Stimulated activated naive B cell treated with anti-CD40 and anti-IgM and Interleukin-4, amounts not matched to agents 10 μg/mL and 1 μg/mL and 100 μg/mL, for 72 hours (primary cell): ENCODE measurements at places on chromosomes 16 and 17.

DNA sequence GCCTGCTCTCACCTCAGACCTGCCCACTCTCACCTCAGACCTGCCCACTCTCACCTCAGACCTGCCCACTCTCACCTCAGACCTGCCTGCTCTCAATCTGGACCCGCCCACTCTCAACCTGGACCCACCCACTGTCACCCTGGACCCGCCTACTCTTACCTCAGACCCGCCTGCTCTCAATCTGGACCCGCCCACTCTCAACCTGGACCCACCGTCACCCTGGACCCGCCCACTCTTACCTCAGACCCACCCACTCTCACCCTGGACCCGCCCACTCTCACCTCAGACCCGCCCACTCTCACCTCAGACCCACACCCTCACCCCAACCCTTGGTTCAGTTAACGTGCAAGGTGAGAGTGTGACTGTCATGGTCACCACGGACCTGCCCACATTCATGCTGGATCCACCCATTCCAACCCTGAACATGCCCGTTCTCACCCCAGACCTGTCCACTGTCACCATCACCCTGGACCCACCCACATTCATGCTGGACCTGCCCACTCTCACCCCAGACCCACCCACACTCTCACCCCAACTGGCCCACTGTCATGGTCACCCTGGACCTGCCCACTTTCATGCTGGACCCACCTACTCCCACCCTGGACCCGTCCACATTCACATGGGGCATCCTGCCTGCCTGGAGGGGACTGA lies 31.2 kb upstream of the ENPP7 start:
- no peak for DNase-seq

DNA sequence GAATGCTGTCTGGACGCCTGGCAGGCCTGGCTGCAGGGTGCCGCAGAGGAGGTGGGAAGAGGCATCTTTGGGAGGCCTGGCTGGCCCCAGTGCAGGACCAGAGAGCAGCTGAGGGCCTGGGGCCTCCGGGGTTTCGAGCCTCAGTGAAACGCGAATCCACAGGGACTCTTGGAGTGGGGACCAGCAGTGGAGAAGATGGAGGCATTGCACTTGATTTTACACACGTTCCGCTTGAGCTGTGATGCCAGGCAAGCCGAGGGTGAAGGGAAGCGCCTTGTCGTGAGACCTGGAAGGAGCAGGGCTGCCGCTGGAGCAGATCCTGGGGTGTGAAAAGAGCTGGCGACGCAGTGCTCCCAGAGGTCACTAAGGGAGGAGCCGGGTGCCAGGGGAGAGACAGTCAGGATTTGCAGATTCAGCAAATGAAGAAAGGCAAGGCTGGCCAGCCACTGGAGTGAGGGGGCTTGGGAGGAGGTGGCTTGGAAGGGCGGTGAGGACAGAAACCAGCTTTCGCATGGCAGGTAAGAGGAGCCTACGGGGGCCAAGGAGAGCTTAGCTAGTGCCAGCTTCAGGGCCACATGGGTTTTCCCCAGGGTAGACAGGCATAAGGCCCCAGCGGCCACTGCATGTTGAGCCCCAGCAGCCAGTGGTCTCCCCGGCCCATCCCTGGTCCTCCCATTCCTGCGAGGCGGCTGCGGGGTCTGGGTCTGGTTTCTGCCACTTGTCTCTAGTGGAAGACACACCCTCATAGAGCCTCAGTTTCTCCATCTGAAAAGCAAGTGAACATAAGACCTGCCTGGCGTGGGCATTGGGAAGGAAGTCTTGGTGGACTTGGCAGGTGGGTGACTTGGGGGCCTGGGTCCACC lies 175.2 kb upstream of the CHMP6 start:
- DNase-seq: no peak

DNA sequence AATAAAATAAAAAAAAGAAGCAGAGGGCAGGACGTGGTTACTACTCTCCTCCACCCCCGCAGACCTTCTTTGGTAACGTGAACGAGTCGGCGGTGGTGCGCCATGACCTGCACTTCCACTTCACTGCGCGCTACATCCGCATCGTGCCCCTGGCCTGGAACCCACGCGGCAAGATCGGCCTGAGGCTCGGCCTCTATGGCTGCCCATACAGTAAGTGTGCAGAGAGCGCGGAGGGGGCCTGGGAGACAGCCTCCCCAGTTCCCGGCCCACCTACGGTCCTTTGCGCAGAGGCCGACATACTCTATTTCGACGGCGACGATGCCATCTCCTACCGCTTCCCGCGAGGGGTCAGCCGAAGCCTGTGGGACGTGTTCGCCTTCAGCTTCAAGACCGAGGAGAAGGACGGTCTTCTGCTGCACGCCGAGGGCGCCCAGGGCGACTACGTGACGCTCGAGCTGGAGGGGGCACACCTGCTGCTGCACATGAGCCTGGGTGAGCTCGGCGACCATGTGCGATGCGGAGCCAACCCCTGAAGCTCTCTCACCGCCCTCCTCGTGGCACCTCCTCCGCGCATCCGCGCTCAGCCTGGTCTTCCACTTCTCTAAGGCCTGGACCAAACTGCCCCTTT lies 2.7 kb downstream of the CNTNAP1 start:
- no peak for DNase-seq

DNA sequence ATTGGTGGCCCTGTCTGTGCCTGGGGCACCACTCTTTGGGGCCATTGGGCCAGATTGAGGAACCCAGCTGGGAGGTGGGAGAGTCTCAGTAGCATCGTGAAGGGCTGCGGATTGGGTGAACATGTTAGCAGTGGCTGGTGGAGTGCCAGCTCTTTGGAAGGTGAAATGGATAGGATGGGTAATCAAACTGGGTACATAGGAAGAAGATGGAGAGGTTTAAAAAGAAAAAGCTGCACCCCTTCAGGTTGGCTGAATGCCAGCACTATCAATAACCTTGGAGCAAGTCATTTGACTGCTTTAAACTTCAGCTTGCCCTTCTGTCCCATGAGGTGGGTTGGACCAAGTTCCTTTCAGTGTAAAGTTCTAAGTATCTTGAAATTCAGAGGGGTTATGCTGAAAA lies 95.0 kb downstream of the RPTOR start:
- no peak for DNase-seq

GRCh38 chr17:16820161-16820877 lies 130.3 kb downstream of the CCDC144A start:
- no peak for DNase-seq

- DNase-seq: no peak
These were observed 2.4 kb downstream of the KIAA0513 start for GRCh38 chr16:85029981-85030401.

- no peak for DNase-seq
These were observed 18.7 kb upstream of the RBFOX3 start for GRCh38 chr17:79629548-79630049.

DNA sequence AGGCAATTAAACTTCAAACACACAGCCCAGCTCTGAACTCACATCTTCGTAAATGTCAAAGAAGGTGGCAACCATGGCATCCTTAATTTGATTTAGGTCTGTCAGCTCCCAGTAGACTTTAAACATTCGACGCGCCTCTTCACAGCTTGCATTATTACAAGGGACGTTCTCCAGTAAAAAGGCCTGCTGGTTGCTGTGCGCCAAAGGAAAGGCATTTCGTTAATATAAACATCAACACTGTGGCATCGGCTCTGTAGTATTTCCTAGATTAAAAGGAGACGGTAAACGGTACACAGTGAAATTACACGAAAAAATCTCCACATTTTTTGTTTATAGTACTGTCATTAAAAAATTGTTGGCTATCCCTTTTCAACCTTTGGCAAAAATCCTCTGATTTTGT lies 116.8 kb upstream of the NETO2 start:
- DNase-seq: no peak

GRCh38 chr17:65856865-65857264 lies 295.4 kb upstream of the AXIN2 start:
- DNase-seq: no peak

DNA sequence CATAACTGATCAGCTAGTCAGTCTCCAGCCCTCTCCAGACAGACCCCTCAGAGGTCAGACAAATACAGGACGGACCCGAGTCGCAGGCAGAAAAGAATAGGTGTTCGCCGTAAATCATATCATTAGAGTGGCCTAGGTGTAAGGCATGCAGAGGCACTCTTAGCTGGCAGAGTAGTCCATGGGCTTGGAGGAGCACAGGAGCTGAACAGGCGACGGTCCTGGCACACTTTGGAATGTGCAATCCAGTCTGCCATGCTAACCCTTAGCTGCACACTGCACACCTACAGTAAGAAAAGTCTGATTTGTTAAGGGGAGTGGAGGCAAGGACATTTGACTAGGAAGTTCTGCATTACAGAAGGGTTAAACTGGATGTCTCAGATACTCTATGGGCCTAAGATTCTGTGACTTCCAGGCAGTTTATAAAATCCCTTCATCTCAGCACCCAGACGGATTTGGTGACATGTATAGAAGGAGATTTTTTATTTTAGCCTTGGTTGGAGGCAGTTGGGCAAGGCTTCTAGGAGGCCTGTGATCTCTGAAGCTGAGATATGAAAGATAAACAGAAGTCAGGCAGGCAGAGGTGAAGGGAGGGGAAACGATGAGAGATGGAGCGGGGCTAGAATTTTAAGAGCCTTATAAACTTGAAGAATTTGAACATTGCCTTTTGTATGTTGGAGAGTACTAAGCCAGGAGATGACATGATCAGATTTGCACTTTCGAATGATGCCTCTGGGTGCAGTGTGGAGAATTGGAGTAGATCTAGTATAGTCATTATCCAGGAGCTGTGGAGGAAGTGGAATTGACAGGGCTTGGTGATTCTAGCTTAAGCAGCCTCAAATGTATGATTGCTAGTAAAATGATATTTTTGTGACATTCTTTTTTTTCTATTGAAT lies 34.6 kb upstream of the SLC5A11 start:
- no peak for DNase-seq

DNA sequence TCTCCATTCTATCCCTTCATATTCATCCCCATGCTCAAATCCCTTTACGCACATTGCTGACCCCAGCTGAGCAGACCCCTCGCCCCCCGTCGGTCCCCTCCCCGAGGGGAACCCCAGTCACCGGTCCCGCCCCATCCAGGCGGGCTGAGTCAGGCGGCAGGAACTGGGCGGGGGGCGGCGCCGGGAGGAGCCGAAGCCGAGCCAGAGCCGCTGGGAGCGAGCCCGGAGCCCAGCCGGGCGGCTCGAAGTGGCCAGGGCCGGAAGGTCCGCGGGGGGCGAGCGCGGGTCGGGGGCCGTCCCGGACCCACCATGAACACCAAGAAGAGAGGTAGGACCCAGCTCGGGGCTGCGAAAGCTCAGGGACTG lies 8.6 kb downstream of the RIPOR1 start:
- DNase-seq: no peak

DNA sequence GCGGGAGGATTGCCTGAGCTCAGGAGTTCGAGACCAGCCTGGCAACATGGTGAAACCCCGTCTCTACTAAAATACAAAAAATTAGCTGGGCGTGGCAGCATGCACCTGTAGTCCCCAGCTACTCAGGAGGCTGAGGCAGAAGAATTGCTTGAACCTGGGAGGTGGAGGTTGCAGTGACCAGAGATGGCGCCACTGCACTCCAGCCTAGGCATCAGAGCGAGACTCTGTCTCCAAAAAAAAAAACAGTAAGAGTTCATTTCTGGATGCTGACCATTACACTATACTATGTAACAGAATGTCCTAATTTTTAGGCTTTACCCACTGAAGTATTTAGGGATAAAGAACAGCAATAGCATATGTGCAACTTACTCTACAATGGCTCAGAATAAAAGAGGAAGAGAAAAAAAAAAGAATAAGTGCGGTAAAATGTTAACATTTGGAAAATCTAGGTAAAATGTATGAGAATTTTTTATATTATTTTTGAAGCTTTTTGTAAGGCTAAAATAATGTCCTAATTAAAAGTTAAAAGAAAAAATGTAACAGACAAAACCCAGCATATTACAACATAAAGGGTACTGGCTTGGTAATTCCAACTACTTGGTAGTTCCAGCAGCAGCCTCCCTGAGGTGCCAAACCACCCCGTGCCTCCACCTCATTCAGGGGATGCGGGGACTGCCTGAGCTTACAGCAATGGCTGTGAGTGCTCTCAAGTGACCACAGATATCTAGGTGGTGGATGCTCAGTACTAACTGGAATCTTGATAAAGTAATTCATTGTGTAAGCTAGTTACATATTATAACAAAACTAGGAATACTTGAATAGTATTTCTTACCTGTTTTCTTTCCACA lies 10.9 kb downstream of the COPS3 start:
- DNase-seq: peak; percentile 9

- no peak for DNase-seq
These were observed 7.0 kb downstream of the PDF start for GRCh38 chr16:69323415-69323814.

DNA sequence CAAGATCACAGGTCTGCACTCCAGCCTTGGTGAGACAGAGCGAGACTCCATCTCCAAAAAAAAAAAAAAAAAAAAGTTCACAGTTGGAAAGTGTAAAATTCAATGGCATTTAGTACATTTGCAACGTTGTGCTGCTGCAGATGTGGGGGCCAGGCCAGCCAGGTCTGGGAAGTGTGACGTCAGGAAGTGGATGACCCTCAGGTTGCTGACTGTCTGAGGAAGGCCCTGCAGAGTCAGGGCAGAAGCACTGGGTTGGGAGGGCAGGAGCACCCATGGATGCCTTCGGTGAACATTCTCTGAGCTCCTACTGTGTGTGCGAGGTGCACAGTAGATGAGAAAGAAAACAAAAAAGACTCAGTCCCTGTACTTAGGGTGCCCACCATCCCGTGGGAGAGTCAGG lies 12.1 kb upstream of the WFDC1 start:
- DNase-seq: no peak

GRCh38 chr17:489758-490329 lies 137.2 kb upstream of the RPH3AL start:
- DNase-seq: no peak

DNA sequence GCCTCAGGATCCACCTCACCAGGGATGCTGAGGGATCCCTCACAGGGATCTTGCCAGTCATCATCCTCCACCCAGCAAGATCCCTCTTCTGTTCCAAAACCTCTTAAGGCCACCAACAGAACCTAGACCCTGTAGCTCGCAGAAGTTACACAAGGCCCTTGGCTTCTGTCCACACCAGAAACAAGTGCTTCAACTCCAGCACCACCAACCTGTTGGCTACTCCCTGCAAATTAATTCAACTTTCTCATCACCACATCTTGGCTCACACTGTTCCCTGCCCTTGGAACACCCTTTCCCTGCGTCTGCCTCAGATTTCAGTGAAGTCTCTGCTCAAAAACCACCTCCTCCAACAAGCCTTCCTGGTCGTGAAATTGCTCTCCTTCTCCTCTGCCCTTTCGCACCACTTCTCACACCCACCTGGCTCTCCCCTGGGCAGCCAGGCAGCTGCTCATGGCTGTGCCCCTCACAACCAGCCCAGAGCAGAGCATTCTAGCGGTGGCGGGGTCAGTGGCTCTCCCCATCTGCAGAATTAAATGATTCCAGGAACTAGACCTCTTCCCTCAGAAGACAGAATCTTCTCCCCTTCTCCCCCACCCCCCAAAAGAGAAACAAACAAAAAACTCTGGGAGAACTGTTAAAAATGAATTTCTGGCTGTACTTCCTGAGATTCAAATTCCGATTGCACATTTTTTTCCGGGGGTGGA lies 1.8 kb downstream of the PLLP start:
- no peak for DNase-seq

- no peak for DNase-seq
These were observed 33.0 kb upstream of the TOM1L1 start for GRCh38 chr17:54867634-54868033.

- no peak for DNase-seq
These were observed 3.0 kb downstream of the MT2A start for GRCh38 chr16:56611281-56611833.
